Natural killer cell (primary cell): ENCODE measurements at places on chromosomes 1 and 21. TPM values are rescaled to one million over a fixed set of nuclear protein-coding genes. Genes with fewer than 3 reads are reported as not detected.
A peak's percentile ranks its signal among the peaks of the same experiment; 100 is the strongest.

Gene PKLR
- 0.12 TPM for total RNA-seq

Gene PODN
- 11.2 TPM for total RNA-seq

Gene COL8A2
- total RNA-seq, result 0.09 TPM

Gene YY1AP1
- 115 TPM for total RNA-seq

Gene TFF2
- total RNA-seq, result not detected

Gene PRELP
- total RNA-seq, result not detected

Gene COL24A1
- total RNA-seq, result 0.54 TPM

Gene UBE4B
- total RNA-seq, result 41.4 TPM

Gene IRF2BP2
- total RNA-seq, result 315 TPM

DNA sequence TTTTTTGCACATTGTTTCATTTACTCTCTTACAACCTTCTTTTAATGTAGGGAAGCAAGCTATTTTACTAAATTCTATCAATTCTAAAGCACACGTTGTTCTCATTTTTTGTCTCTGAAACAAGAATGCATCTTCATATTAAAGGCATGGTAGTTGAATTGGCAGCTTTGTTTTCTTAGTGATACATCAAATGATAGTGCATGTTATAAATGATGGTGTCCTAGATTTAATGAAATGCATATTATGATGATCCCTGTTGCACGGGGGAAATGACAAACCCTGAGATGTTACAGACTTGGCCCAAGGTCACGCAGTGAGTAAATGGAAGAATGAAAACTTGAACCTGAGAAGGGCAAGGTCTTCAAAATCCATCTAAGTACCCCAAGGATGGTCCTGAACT, 213.1 kb downstream of the KAZN start:
- no peak for DNase-seq

- no peak for DNase-seq
Observed at GRCh38 chr1:2848006-2848670, 46.6 kb upstream of the TTC34 start.

DNA sequence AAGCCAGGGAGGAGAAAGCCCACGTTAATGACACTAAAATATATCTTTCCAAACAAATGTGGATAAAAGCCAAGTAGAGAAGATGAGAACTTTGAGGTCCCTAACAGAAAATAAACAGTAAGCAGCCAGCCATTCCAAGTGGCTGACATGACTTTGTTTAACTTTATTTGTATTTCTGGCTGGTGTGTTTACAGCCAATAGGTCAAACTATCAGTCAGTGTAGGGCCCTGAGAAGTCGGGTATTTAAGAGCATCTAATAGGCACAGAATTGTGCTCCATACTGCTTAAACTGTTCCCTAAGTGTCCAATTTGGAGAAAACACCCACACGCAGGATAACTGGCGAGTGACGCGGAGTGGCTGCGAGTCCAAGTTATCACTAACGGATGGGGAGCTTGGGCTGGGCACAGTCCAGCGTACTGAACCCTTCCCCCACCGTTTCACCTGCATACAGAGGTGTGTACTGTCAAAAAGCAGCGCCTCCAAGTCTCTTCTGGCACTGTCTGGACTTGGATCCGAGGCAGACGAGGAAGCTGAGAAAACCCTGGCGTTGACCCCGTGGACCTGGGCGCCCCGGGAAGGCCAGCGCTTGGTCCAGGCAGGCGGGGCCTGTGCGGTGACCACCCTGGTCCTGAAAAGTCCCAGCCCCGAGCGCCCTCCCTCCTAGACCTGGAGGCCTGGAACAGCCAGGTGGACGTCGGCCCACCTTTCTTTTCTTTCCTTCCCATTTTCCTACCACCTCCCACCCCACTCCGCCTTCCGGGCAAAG, 662 bp upstream of the LGALS8 start:
- DNase-seq, result peak; percentile 17

- DNase-seq, result no peak
Observed at GRCh38 chr1:97833881-97834280, 87.0 kb downstream of the DPYD start.

- DNase-seq, result no peak
Observed at GRCh38 chr21:38773099-38774061, 32.3 kb upstream of the ETS2 start.

DNA sequence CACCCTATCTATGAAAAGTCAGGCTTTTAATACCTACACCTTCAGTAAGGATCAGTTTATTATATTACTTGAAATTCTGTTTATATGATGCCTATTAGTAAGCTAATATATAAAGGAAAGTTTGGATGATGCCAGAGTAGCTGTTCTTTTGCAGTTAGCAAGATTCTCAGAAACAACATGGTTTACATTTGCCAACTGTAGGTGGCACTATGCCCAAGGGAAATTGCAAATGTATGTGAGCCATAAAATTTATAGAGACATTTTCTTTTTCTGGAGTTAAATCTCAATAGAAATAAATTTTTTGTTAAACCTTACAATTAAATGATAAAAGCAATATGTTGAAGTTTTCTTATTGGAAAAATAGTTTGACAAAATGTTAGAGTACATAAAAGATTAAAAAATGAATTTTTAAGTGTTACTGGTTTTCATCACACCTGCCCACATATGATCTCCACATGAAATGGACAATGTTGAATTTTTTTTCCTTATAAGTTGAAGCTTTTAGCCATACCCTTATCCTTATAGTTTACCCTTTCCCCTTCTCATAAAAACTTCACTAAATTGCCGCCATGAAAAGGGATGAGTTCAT, 32.1 kb upstream of the EPHX4 start:
- DNase-seq, result peak; percentile 83

DNA sequence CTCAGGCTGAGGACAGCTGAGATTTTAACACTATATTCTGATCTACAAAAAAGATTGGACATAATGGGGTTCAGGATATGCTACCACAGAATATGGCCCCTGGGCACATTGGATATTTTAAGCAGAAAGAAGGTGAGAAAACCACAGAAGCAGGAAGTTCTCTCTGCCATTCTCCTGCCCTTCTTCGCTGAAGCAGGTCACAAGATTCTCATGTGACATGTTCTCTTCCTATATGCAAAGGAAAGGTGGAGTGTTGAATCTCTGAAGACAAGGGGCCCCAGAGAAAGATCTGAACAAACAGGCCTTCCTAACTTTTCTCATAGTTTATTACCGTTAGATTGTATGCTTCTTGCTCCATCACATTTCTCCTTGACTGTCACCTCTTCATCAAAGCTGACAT, 285.7 kb downstream of the S1PR1 start:
- DNase-seq, result no peak

DNA sequence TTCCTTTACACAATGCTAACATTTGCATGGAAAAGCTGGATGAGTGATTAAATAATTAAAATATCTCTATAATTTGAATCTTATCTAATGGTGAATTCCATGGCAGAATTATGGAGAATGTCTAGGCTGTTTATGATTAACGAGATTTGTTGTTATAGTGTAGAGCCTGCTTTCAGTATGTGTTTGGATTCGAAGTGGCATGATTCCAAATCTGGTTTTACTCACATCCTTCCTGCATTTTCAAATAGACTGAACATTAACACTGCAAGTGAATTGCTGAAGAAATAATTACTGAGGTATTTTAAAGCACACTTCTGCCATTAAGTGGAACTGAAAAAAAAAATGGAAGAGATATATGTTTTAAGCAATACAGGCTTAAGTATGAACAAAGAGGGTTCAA, 5.1 kb upstream of the NEK7 start:
- DNase-seq, result no peak

GRCh38 chr1:84823991-84824390, 69.0 kb downstream of the LPAR3 start:
- DNase-seq, result no peak

DNA sequence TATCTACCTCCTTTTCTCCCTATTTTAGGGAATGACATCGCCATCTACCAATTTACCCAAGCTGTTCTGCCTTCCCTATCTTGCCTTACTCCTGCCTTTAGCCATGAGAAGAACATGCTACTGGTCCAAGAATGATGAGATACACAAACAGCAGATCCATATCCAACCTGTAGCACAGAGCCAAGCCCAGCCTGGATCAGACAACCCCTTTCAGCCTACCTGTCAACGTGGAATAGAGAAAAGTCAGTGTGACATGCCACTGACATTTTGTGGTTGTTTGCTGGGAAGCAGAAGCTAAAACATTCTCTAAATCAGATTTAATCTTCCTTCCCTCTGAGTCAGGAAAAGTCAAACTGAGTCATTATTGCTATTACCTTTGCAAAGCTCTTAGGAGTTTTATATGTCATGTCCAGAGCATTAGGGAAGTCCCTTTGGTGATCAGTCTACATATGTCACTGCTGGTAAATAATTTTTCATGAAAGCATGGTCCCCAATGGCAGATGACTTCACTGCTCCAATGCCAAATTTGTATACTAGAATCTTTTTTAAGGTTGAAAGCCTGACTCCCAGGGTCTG, 143.1 kb downstream of the TPR start:
- DNase-seq, result no peak

- DNase-seq, result no peak
Observed at GRCh38 chr1:192227330-192227729, 69.1 kb downstream of the RGS18 start.

GRCh38 chr21:33327792-33328433, 3.1 kb downstream of the IFNAR1 start:
- no peak for DNase-seq

DNA sequence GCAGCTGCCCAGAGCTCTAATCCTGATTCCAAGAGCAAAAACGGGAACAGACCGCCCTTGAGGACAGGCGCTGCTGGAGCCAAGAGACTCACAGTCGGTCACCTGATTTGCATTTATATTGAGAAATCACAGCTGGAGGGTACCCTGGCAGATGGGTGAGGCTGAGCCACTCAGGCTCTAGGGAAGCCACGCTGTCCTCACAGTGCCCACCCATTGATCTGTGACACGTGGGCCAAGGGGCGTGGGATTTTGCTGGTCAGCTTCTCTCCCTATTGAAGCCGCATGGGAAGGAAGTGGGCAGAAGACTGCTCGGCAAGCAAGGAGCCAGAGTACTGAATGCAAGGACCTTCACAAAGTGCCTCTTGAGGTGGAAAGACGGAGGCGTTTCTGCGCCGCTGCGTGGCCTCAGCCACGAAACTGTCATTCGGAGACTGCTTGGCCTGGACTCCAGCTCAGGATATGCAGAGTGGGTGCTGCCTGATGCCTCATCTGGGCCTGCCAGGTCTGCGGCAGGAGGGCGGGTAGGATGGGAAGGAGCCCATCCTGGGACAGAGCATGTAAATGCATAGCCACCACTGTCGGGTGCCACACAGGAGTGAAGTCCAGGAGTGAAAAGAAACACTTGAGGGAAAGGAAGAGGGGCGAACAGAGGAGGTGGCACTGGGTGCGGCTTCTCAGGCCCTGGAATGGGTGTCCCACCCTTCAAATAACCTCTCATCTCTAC, 139.8 kb downstream of the PGBD5 start:
- DNase-seq, result no peak

DNA sequence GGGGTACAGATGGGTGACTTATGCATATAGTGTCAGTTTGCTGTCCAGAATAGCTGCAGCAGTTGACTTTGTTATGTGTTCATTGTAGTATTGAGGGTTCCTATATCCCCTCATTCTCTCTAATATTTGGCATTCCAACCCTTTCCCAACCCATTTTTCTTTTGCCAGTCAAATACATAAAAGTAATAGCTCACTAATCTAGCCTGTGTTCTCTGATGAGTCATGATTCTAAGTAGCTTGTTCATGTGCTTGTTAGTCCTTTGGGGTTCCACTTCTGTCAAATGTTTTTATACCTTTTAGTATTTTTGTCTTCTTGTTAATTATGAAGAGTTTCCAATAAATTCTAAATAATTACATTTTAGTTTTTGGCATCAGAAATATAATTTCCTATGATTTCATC, 99.2 kb upstream of the MROH9 start:
- DNase-seq, result no peak

DNA sequence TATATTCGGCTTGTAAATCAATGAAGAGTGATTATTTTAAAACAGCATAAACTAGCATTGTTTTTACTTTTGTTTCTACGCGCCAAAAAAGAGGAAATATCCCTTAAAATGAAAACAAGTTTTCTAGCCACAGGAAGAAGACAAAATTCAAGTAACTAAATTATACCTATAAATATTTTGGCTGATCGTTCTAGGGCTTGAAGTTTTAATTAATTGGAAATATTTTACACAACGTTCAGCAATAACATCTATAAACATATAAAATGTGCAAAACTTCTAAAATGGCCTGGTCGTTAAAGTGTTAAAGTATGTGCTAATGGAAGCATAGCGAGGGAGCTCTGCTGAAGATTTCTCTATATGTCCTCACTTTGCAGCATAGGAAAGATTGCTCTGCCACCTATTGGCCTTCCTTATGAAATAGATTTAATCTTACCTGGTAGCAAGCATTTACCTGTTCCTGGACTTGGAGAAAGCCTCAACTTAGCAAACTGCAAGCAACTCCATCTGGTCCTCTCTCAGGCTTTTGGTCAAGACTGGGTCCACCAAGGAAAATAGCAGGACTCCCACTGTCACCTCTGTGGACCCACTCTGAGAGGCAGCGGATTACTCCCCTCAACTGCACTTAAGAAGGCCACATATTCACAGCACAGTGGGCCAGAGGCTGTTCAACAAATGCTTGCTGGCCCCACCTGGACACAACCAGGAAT, 351.3 kb upstream of the RUNX1 start:
- peak; percentile 15 for DNase-seq

- DNase-seq, result no peak
Observed at GRCh38 chr1:14571810-14572767, 26.4 kb upstream of the KAZN start.

DNA sequence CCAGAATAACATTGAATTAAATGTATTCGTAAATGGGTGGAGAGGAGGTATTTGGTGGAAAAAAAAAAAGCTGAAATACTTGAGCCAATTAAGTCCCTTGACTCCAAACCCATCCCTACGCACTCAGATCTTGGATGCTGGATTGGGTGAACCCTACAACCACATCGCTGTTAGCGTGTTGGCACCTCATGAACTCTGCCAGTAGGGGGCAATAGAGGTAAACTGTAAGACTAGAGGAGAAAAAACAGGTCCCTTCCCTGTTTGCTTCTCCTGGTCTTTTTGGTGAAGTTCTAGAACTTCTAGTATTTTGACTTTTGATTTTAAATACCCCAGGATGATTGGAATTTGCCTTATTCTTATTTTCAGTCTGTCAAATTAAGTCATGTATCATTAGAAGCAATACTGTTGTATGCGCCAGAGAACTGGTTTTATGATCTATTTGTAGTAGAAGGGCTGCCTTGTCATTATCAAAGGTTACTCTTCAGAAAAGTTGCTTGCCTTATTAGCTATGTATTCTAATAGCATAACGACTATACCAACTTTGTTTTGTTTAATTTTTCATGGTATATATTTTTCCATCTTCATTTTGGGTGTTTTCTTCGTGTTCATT, 1.9 kb upstream of the OR13G1 start:
- DNase-seq, result no peak
